ENCODE measurements at places on chromosomes 3 and 15. TPM values are rescaled to one million over a fixed set of nuclear protein-coding genes. Genes with fewer than 3 reads are reported as not detected.

The TRAT1 gene
- total RNA-seq = not detected

The GPR176 gene
- 35.4 TPM for total RNA-seq

The CYFIP1 gene
- total RNA-seq = 119 TPM

DNA sequence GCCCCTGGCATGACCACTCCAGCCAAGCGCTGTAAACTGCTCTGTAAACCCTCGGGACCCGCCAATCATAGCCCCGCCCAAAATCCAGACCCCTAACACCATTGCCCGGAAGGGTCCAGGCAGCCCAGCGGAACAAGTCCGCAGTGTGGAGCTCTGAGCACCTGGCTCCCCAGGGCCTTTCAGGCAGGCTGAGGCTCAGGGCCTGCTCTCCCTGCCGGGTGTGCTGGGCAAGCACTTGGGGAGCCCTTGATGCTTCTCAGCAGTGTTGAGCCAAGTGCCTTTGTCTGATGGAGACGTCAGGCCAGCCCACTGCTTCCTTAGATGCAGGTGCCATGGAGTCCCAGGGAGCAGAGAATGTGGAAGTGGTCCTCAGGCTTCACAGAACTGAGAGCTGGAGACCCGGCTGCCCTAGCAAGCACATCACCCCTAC lies 106.2 kb downstream of the TLE3 start:
- no peak for DNase-seq

DNA sequence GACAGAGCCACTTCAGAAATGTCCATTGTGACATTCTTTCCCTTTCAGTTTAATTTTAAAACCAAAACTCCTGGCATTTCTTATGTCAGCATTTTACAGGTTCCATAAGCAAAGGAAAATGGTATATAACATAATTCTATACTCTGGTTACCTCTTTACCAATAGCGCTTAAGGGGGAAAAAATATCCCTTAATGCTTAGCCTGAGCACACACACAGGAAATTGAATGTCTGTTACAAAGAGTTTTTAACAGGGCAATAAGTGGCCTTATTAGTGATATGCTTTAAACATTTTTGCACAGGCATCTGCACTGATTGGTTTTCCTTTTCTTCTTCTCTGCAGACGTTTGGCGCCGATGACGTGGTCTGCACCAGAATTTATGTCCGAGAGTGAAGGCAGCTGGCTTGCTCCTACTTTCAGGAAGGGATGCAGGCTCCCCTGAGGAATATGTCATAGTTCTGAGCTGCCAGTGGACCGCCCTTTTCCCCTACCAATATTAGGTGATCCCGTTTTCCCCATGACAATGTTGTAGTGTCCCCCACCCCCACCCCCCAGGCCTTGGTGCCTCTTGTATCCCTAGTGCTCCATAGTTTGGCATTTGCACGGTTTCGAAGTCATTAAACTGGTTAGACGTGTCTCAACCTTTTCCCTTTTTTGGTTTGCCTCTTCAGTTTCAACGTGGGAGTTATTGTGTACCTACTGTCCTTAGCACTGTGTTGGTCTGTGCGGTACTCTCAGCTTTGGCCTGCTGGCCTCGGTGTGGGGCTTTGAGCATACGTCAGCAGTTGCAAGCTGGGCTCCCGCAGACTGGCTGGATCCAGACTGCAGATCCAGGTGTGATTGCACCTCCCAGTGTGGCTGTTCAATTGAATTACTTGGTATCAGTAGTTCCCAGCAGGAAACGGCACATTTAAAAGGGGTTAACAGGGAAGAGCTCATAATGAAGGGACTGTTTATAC lies 7.7 kb downstream of the CRABP1 start:
- no peak for DNase-seq

The GRIP2 gene
- not detected for total RNA-seq

DNA sequence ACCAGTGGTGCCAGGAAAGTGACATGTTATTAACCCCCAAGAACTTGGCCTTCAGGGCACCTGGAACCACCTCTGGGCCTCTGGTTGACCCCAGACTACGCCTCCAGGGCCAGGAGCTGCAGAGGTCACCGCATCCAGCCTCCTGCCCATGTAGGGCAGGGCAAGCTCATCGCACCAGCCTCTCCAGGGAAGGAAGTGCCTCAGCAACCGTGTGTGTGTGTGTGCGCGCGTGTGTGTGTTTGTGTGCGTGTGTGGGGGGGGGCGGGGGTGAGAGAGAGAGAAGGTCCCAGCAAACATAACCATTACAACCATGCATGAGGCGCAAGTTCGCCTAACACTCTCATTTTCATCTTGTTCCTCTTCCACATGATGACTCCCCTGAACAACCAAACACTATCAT lies 31.8 kb downstream of the RAB6B start:
- no peak for DNase-seq

DNA sequence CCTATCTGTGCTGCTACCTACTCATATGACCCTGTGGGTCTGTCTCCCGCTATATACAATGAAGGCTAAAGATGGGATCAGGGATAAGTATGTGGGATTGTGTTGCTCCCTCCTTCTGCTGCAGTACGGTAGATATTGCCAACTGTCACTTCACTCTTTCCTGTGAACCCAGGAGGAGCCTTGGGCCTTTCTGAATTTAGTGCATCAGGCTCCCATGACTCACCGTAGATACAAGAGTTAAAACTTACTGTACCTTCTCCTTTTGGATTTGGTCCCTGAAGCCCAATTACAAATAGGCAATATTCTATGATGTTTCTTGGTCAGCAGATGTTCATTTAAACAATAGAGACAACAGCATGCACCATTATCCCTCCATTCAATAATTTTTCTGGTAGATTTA lies 27.4 kb downstream of the MITF start:
- DNase-seq = no peak

- peak; percentile 78 for DNase-seq
These were observed 13.6 kb upstream of the CSRNP1 start for GRCh38 chr3:39166932-39167532.

DNA sequence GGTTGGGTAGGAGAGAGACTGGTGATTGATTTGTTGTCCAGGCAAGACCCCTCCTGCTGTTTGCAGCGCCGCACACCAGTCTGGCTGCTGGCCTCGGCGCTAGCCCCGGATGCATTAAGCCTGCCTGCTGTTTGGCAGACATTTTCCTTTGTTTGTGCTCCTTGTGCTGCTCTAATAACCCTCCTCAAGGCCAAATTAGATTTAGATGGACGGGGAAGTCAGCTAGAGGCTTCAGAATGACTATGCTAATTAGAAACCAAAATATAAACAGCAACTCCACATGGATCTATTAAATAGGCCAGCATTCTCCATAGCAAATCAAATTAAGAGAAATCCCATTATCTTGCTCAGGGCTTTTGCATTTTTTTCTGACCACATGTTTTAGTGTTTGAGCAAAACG lies 445.2 kb downstream of the SQOR start:
- no peak for DNase-seq

GRCh38 chr15:85607141-85607806 lies 187.5 kb downstream of the KLHL25 start:
- no peak for DNase-seq

DNA sequence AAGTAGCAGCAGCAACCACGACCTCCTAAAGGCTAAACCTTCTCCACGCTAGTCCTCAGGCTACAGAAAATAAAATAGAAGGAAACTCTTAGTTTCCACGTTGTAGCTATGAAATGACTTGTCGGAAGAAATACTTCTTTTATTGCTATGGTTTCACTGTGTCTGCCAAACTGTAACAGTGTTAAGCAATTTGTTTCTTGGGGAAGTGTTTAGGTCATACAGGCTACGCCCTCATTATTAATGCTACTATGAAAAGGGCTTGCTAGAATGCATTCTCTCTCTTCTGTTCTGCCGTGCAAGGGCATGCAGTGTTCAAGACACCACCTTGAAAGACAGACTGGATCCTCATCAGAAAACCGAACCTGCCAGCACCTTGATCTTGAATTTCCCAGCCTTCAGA lies 462.7 kb downstream of the PLOD2 start:
- no peak for DNase-seq

- no peak for DNase-seq
These were observed 407.3 kb upstream of the CBLB start for GRCh38 chr3:106276151-106276550.

DNA sequence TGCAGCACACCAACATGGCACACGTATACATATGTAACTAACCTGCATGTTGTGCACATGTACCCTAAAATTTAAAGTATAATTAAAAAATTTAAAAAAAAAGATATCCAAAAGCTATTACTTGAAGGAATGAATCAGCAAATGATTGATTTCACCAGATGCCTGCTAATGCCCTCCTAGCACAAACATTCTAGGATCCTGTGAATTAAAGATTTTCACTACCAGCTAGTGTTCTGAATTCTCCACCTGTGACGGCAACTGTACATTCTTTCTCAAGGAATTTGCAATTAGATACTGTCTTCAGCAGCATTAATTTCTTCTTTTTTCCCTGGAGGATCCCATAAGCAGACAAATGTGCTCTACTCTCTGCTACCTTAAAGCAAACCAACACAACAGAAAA lies 694.9 kb downstream of the NTRK3 start:
- no peak for DNase-seq

DNA sequence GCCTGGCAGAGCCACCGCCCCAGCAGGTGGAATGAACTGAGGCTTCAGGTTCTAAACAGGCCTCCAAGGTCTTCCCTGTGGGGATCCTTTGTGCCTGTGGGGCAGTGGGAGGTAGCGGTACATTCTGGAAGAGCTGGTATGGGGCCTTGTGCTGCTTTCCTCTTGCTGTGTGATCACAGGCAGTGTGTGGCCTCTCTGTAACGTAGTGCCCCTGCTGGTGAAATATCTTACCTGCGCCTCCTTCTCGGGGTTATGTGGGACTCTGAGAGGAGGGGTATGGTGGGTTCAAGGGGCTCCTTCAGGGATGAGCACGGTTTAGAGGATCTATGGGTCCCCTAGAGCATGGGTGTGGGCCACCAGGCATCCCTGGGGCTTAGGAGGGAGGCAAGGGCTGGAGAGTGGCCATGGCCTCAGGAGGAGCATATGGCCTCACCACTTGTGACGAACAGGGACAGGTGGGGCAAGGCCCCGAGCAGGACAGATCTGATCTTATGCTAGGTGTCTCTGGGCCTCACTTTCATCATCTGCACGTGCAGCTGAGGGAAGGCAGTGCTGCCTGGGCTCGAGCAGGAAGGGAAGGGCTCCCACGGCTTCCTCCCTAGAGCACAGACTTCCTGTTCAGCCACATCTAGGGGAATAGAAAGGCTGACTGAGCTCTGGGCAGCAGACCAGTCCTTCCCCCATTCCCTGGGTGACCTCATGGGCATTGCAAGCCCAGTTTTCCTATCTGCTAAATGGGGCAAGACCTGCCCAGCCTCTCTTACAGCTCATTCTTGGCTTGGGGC lies 1.9 kb upstream of the ALS2CL start:
- no peak for DNase-seq

The TRIM42 gene
- not detected for total RNA-seq

- no peak for DNase-seq
These were observed 194.1 kb downstream of the ROBO2 start for GRCh38 chr3:77234004-77234403.

- DNase-seq = peak; percentile 58
These were observed 90.0 kb downstream of the FSIP1 start for GRCh38 chr15:39692356-39693327.

GRCh38 chr3:189927975-189928895 lies 192.5 kb downstream of the P3H2 start:
- DNase-seq = no peak

- DNase-seq = no peak
These were observed 377.6 kb downstream of the PTPRG start for GRCh38 chr3:61938878-61939549.

DNA sequence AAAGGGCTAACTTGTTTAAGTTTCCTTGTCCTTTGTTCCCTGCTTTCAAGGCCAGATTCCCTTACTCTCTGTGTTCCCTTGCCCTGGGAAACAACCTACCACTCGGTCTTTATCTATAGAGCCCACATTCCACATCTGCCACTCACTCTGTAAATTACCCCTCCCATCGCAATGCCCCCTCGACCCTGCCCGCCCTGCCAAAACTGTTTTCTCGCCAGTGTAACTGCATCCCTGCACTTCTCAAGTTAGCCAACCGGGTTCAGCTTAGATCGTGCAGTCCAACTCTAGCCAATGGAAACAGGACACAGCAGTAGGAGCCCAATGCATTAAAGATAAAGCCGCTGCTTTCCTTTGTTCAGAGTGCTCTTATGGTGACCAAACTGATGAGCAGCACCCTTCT lies 263.6 kb downstream of the TBL1XR1 start:
- DNase-seq = no peak

DNA sequence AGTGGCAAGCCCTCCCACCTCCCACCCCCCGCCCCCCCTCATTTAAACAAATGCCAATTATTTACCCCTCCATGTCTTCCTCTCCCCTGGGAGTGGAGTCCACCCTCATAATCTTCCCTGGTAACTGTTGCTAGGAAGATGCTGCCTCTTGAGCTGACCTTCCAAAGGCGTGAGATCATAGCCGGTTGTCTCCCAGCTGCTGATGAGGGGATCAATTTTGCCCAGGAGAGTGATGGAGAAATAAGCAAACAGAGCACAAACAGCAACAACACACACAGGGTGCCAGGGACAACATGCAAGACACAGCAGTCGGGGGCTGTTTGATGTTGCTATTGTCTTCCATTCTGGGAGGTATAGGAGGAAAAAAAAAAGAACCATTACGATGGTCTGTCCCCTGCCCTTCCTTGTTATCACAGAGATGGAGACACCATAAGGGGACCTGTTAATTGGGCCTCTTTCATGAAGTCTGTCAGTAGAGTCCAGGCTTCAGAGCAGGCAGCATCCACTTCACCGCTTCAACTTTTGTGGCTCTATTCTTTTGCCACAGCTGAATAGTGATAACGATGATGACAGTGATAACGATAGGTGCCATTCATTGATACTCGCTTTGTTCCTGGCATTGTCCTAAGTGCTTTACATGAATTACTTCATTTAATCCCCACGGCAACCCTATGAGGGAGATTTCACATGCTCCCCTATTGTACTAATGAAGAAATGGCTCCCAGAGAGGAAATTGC lies 76.9 kb upstream of the RGMA start:
- DNase-seq = no peak

GRCh38 chr15:41581110-41581509 lies 22.1 kb downstream of the TYRO3 start:
- DNase-seq = no peak

DNA sequence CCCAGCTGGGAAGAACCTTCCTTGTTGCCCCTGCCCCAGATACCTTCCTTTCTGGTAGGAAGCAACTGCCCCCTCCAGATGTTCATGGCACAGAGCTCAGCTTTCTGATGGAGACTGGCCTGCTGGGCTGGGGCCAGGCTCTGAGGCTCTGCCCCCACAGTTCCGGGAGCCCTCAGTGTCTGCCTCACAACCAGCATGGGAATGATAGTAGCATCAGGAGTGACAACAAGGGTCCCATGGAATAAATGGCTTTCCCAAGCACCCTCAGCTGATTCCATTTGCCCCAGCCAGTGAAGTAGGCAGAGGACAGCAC lies 65.6 kb upstream of the IQSEC1 start:
- DNase-seq = no peak

GRCh38 chr15:41933771-41934170 lies 38.6 kb downstream of the EHD4 start:
- no peak for DNase-seq

The UBXN7 gene
- total RNA-seq = 7.9 TPM

- DNase-seq = peak; percentile 36
These were observed 418.9 kb upstream of the NAALADL2 start for GRCh38 chr3:174440253-174440701.

DNA sequence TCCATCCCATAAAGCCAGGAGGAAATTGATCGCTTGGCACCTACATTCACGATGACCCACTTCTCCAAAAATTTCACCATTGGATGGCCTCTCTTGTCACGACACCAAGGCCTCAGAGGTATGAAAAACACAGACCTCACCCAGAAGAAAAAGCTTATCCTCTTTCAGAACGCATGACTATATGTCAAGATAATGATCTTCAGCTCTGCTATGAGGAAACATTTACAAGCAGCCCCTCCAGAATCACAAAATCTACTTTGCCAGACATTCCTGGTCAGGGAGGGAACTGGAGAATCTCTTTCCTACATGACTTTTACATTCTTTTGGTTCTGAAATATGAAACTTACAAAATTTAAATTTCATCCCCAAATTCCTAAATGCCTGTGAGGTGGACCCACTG lies 122.7 kb downstream of the WNT5A start:
- DNase-seq = no peak

Data from epithelial cell of proximal tubule (primary cell).